ENCODE measurements at places on chromosomes 6 and 20.

- DNase-seq: no peak
Observed at GRCh38 chr20:62804627-62805154, at the start of gene OGFR. OGFR (plus strand) TSS chr20:62804835; CDS start chr20:62804860, 25 bp downstream.

DNA sequence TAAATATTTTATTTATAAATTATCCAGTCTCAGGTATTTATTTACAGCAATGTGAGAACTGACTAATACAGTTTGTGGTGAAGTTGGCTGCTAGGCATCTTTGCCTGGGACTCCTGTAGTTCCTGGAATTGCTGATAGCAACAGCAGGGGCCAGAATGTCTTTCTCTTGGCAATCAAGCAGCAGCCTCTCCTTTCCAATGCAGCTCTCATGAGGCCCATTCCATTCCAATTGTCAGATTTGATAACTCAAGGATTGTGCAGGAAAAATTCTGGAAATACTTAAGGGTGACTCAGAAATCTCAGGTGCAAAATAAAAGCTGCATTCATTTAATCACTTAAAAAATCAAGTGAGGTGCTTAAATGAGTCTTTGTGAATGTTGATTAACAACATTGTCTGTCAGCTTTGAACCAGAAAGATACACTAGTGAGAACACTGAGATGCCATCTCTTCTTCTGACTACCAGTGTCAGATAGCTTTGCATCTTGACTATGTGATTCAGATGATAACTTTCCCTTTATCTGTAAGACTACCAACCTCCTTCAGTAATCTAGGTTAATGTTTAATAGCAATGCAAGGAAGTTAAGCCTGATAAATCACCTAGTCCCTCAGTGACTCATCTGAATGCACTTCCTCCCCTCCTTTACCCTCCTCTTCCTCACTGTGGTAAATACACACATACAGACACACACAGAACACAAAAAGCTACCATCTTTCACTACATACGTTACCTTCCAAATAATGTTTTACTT lies 32.1 kb upstream of the COL21A1 start:
- DNase-seq: no peak

DNA sequence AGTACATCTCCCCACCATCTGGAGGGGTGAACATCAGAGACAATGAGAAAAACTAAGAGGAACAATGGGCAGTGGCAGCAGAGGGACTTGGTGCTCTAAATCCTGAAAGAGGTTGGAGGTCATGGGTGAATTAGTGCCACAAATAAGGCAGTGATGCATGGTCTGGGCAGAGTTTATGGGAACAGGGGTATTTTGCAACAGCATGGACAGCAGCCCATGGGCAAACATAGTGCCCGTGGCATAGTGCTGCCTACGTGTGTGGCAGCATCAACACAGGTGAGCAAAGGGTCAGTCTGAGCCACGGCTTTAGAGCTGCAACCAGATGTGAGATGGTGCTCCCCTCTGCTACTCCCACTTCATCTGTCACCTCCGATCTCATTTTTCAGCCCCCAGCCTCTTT lies 459.1 kb upstream of the CITED2 start:
- DNase-seq: no peak

DNA sequence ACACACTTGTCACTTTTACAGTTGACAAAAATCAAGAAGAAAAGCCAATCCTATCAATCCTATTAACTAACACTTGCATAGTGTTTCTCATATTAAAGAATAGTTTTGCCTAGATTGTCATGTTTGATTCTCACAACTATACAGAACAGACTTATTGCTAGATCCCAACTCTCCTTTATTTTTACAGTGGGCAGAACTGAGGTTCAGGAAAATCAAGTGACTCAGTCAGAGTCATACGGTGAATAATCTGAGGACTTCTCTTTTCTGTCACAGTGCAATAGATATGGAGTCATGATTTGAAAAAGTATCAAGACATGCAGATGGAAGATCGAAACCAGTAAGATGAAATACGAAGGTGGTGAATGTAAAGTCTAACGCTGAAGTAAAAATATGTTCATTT lies 195.1 kb upstream of the CITED2 start:
- no peak for DNase-seq

Measured in AG04449 (cell line).